Activated CD8-positive, alpha-beta T cell treated with anti-CD3 and anti-CD28 coated beads for 36 hours (primary cell): ENCODE measurements at places on chromosomes 4 and X. TPM values are rescaled to one million over a fixed set of nuclear protein-coding genes. Genes with fewer than 3 reads are reported as not detected.

DNA sequence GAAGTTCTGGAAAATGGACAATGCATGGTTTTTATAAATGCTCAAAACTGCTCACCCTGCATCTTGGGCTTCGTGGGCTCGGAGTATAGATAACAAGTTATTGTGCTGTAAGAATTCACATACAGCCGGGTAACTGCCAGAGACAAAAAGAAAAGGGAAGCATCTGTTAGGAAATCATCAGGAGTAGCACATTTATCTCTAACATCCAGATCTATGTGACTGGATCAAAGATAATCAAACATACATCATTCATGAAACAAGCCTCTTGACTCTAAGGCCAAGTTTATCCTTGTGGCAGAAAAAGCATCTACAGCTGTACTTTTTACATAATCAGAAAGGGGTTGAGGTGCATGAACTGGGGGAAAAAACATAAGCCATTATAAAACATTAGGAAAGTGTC is 264.2 kb downstream of the PPP3CA start:
- H3K27ac ChIP-seq, result no peak overlapping the region
- no peak overlapping the region for H3K4me3 ChIP-seq
- DNase-seq, result no peak
- no peaks in the 10 kb centered on the region for H3K4me1 ChIP-seq
- peaks cover 7% of the 10 kb centered on the region for H3K36me3 ChIP-seq
- H3K27me3 ChIP-seq, result no peaks in the 10 kb centered on the region

Gene SSX1
- total RNA-seq, result not detected

DNA sequence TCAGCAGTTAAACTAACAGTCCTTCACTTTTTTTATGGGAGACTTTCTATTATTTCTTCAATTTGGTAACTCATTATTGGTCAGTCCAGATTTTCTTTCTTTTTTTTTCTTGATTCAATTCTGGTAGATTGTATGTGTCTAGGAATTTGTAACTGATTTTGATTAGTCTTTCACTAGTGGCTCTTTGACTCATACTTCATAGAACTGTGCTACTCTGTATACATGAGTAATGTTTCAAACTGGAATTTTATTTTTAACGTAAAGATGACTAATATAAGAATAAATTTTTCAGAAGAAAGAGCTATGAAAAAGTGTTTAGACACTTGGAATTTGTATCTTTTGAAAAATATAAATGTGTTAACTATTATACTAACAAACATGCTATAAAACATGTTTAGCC is 813.0 kb downstream of the TRAM1L1 start:
- no peak overlapping the region for H3K27ac ChIP-seq
- H3K27me3 ChIP-seq, result no peaks in the 10 kb centered on the region
- no peak for DNase-seq

Gene GAB3
- 3.9 TPM for total RNA-seq

DNA sequence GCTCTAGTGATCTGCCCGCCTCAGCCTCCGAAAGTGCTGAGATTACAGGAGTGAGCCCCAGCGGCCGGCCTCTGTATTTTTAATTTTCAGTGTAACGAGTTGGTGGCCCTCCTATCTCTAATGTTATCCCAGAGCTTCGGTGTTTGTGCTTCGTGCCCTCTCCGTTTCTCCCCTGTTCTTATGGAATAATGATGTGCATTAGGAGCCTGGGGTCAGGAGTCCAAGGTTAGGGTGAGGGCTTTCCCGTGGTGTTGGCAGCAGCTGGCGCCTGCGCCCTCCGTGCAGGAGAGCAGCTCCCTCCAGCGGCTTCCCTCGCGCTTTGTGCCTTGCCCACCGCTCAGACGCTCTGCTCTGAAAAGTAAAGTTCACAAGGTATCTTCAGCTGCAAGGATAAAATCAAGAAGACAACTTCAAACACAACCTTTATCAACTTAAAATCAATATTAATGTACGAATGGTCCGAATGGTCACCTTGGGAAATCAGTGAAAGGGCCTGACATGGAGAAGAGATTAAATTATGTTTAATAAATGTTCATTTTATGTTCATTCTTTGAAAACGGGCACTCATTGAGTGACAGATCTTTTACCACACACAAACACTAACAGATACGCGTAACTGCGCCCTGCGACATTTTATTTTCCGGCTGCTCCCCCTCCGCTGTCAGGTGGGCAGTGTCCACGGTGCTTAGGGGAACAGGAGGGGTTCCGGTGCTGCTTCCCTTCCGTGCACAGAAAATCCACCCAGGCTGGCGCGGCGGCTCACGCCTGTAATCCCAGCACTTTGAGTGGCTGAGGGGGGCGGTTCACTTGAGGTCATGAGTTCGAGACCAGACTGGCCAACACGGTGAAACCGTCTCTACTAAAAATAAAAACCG is 62.4 kb downstream of the TRAPPC11 start:
- no peaks in the 10 kb centered on the region for H3K36me3 ChIP-seq
- peak overlapping the region; percentile 60 for H3K27ac ChIP-seq
- H3K27me3 ChIP-seq, result peaks cover 7% of the 10 kb centered on the region
- H3K4me3 ChIP-seq, result peak overlapping the region; percentile 62
- peak; percentile 68 for DNase-seq

- no peak overlapping the region for H3K27ac ChIP-seq
- no peaks in the 10 kb centered on the region for H3K36me3 ChIP-seq
- H3K27me3 ChIP-seq, result no peaks in the 10 kb centered on the region
- no peak for DNase-seq
Observed at GRCh38 chr4:29046781-29047180, 1673.4 kb upstream of the PCDH7 start.

DNA sequence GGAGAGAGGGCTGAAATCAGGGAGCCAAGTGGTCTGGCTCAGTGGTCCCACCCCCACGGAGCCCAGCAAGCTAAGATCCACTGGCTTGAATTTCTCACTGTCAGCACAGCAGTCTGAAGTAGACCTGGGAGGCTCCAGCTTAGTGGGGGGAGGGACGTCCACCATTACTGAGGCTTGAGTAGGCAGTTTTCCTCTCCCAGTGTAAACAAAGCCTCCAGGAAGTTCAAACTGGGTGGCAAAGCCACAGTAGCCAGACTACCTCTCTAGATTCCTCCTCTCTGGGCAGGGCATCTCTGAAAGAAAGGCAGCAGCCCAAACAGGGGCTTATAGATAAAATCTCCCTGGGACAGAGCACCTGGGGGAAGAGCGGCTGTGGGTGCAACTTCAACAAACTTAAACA is 88.1 kb downstream of the NPFFR2 start:
- no peak overlapping the region for H3K4me3 ChIP-seq
- no peak for DNase-seq
- H3K27ac ChIP-seq, result no peak overlapping the region
- H3K27me3 ChIP-seq, result peaks cover 2% of the 10 kb centered on the region
- H3K4me1 ChIP-seq, result no peaks in the 10 kb centered on the region
- no peaks in the 10 kb centered on the region for H3K36me3 ChIP-seq

DNA sequence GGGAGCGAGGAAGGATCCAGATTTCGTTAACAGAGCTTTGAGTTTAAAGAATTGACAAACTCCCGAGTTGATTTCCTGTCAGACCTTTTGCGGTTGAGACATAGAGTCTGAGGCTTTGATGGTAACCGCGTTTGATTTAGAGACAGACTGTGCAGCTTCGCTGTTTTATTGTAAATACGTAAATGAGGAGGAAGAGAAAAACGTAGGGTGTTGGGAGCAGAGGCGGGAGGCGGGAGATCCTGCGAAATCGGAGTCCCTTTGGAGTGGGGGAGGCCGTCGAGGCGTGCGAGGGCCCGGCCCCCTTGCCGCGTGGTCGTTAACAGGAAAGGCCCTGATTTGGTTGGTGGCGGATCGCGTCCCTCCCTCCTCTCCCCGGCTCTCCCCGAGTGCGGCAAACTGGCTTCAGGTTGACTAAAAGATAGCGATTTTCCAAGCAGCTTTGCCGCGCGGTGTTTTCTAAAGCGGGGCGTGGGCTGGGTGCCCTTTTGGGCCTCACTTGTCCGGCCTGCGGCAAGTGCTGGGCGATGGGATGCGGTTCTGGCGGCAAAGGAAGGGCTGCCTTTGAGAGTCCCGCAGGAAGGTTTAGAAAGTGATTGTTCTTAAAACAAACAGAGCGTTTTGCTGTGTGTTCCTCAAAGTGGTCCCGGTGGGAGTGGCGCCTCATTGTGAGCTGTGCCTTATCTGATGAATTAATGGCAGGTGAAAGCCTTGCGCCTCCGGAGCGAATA is 857 bp downstream of the SCML1 start:
- no peaks in the 10 kb centered on the region for H3K27me3 ChIP-seq
- peak; percentile 55 for DNase-seq
- H3K4me3 ChIP-seq, result peak overlapping the region; percentile 76

Gene ZCCHC4
- total RNA-seq, result 12.8 TPM

Gene NLGN3
- total RNA-seq, result 0.63 TPM

DNA sequence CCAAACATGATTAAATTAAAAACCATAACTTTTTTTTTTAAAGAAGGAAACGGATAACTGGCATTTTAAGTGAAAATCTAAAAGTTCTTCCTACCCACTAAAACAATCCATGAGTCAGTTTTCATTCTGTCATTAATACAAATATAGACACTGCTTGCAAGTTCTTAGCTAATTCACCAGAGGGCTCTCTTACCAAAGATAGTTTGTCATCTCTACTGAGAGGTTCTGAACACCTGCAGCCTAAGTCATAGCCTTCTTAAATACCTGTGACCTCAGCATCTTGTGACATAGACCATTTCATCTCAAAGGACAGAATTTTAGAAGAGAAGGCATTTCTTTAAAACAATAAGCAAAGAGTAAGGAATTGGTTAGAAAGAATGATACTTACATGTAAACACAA is 65.3 kb upstream of the FAM120C start:
- H3K27ac ChIP-seq, result no peak overlapping the region
- peaks cover 2% of the 10 kb centered on the region for H3K27me3 ChIP-seq
- DNase-seq, result no peak
- H3K36me3 ChIP-seq, result no peaks in the 10 kb centered on the region
- H3K4me1 ChIP-seq, result no peaks in the 10 kb centered on the region
- no peak overlapping the region for H3K4me3 ChIP-seq

GRCh38 chr4:130090427-130090826 is 994.5 kb downstream of the C4orf33 start:
- H3K36me3 ChIP-seq, result no peaks in the 10 kb centered on the region
- H3K4me1 ChIP-seq, result no peaks in the 10 kb centered on the region
- DNase-seq, result no peak
- H3K4me3 ChIP-seq, result no peak overlapping the region
- H3K27ac ChIP-seq, result no peak overlapping the region
- H3K27me3 ChIP-seq, result no peaks in the 10 kb centered on the region

DNA sequence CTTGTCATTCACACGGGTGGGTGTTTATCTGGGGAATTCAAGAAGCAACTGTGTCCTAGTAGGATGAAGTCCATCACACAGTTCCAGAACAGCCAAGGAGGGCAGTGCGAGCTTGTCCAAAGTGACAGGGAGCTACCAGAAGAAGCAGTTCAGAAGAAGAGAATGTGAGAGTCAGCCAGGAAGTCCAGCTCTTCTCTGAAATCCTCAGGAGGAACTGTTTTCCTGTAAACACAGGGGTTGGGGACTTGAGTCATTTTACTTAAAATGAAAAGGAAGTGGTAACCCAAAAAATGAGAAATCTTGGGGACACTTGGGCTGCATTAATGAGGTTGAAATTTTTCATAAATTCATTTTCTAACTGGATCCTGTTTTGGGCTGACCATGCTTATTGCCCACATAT is 8.2 kb upstream of the TLR10 start:
- no peak overlapping the region for H3K4me3 ChIP-seq
- H3K36me3 ChIP-seq, result peaks cover 3% of the 10 kb centered on the region
- peaks cover 4% of the 10 kb centered on the region for H3K4me1 ChIP-seq
- DNase-seq, result no peak
- no peaks in the 10 kb centered on the region for H3K27me3 ChIP-seq
- H3K27ac ChIP-seq, result no peak overlapping the region

DNA sequence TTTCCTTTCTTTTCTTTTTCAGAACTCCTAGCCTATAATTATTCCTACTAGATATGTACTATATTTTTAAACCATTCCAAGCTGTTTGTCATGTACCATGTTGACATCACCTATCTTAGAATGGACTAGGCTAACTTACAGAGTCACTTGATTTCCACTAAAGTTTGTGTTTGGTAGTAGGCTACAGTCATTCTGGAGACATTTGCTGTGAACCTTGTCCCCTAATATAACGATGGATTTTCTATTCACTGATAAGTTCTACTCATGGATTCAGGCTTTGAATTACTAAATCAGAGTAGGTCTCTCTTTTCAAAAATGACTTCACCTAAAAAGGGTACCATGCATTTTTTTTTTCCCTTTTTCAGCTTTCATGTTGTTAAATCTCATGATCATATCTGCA is 93.4 kb downstream of the PHEX start:
- H3K4me1 ChIP-seq, result peaks cover 2% of the 10 kb centered on the region
- no peak overlapping the region for H3K4me3 ChIP-seq
- H3K27ac ChIP-seq, result no peak overlapping the region
- no peak for DNase-seq
- peaks cover 11% of the 10 kb centered on the region for H3K36me3 ChIP-seq

Gene CTAG1A
- total RNA-seq, result not detected

- no peaks in the 10 kb centered on the region for H3K4me1 ChIP-seq
- H3K36me3 ChIP-seq, result no peaks in the 10 kb centered on the region
- H3K27me3 ChIP-seq, result no peaks in the 10 kb centered on the region
- no peak for DNase-seq
- H3K4me3 ChIP-seq, result no peak overlapping the region
- H3K27ac ChIP-seq, result no peak overlapping the region
Observed at GRCh38 chr4:136516371-136516770, 1015.9 kb downstream of the PCDH18 start.

- H3K4me1 ChIP-seq, result no peaks in the 10 kb centered on the region
- DNase-seq, result no peak
- H3K36me3 ChIP-seq, result peaks cover 8% of the 10 kb centered on the region
- H3K27me3 ChIP-seq, result no peaks in the 10 kb centered on the region
Observed at GRCh38 chrX:24870143-24870542, 145.6 kb downstream of the ARX start.

Gene IBSP
- total RNA-seq, result not detected

Gene RWDD4
- total RNA-seq, result 19.4 TPM

Gene ARMCX1
- total RNA-seq, result 4.7 TPM

Gene SPANXN4
- total RNA-seq, result not detected

Gene GRID2
- not detected for total RNA-seq

Gene PAGE2B
- not detected for total RNA-seq

- peaks cover 2% of the 10 kb centered on the region for H3K27me3 ChIP-seq
- H3K4me3 ChIP-seq, result no peak overlapping the region
- H3K36me3 ChIP-seq, result no peaks in the 10 kb centered on the region
- no peak for DNase-seq
- H3K4me1 ChIP-seq, result peaks cover 8% of the 10 kb centered on the region
- H3K27ac ChIP-seq, result no peak overlapping the region
Observed at GRCh38 chr4:74541667-74542066, 96.7 kb downstream of the AREG start.

Gene MAGT1
- 33.7 TPM for total RNA-seq

GRCh38 chr4:142414366-142414990 is 431.6 kb downstream of the INPP4B start:
- peaks cover 17% of the 10 kb centered on the region for H3K36me3 ChIP-seq
- no peaks in the 10 kb centered on the region for H3K27me3 ChIP-seq
- no peak for DNase-seq
- no peak overlapping the region for H3K4me3 ChIP-seq

Gene SSX2B
- total RNA-seq, result not detected

- no peak for DNase-seq
- H3K4me3 ChIP-seq, result no peak overlapping the region
- H3K4me1 ChIP-seq, result no peaks in the 10 kb centered on the region
- H3K36me3 ChIP-seq, result no peaks in the 10 kb centered on the region
Observed at GRCh38 chrX:13885591-13885990, 68.7 kb upstream of the GPM6B start.

- H3K27me3 ChIP-seq, result peaks cover 20% of the 10 kb centered on the region
- H3K4me3 ChIP-seq, result no peak overlapping the region
- H3K27ac ChIP-seq, result no peak overlapping the region
- no peaks in the 10 kb centered on the region for H3K4me1 ChIP-seq
- DNase-seq, result no peak
- H3K36me3 ChIP-seq, result no peaks in the 10 kb centered on the region
Observed at GRCh38 chr4:73944061-73944875, 37.6 kb downstream of the PF4 start.
